Activated CD4-positive, alpha-beta T cell treated with anti-CD3 and anti-CD28 coated beads, Interleukin-2, amount 10 ng/mL, durations not matched to agents 7 days and 5 days (primary cell): ENCODE measurements at places on chromosomes 4 and X. TPM values are rescaled to one million over a fixed set of nuclear protein-coding genes. Genes with fewer than 3 reads are reported as not detected.

The FGFBP2 gene
- 6.3 TPM for total RNA-seq

The GPC4 gene
- not detected for total RNA-seq

The HSFX4 gene
- not detected for total RNA-seq

The RBMXL3 gene
- not detected for total RNA-seq

The ZAR1 gene
- total RNA-seq: not detected

The GYPA gene
- total RNA-seq: not detected

The CLDN34 gene
- not detected for total RNA-seq

The AP1AR gene
- total RNA-seq: 10.0 TPM

The NFXL1 gene
- total RNA-seq: 9.0 TPM

DNA sequence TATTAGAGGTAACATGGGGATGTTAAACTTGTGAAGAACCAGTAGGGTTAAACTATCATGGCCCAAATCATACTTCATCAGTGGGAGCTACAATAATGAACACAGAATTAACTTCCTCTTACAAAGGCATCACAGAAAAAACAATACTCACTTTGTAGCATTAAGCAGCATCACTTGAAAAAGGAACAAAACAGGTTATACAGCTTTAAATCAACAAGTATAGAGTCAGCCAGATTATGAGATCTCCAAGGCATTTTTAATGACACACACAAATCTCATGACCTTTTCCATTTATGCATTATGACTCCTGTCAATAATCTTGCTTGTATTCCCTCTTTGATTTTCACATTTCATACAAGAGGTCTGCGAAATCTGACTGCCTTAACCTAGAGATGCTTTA, 18.3 kb downstream of the FBXL5 start:
- H3K27ac ChIP-seq: no peak overlapping the region
- H3K27me3 ChIP-seq: no peaks in the 10 kb centered on the region
- no peak for DNase-seq
- peaks cover 53% of the 10 kb centered on the region for H3K36me3 ChIP-seq

DNA sequence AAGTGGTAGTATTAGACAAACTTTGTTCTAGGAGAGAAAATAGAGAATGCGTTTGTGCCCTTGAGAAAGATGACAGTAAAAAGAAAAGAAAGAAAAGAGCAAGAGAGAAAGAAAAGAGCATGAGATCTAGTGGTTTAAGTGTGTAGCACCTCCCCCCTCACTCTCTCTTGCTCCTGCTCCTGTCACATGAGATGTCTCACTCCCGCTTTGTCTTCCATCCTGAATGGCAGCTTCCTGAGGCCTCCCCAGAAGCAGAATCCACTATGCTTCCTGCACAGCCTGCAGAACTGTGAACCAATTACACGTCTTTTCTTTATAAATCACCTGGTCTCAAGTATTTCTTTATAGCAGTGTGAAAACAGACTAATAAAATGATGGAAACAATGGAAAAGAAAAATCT, 499.6 kb downstream of the ACTRT1 start:
- no peaks in the 10 kb centered on the region for H3K4me1 ChIP-seq
- DNase-seq: no peak
- H3K36me3 ChIP-seq: no peaks in the 10 kb centered on the region
- H3K4me3 ChIP-seq: no peak overlapping the region
- no peaks in the 10 kb centered on the region for H3K27me3 ChIP-seq

GRCh38 chr4:69760455-69760854, at the start of gene SULT1B1:
TSS of gene SULT1B1 (minus strand) at chr4:69760620. CDS start at chr4:69755217, 5,403 bp downstream.
- H3K4me1 ChIP-seq: peaks cover 49% of the 10 kb centered on the region

GRCh38 chr4:171594293-171594692, 218.9 kb upstream of the GALNTL6 start:
- no peak overlapping the region for H3K27ac ChIP-seq
- no peak for DNase-seq
- no peaks in the 10 kb centered on the region for H3K36me3 ChIP-seq

DNA sequence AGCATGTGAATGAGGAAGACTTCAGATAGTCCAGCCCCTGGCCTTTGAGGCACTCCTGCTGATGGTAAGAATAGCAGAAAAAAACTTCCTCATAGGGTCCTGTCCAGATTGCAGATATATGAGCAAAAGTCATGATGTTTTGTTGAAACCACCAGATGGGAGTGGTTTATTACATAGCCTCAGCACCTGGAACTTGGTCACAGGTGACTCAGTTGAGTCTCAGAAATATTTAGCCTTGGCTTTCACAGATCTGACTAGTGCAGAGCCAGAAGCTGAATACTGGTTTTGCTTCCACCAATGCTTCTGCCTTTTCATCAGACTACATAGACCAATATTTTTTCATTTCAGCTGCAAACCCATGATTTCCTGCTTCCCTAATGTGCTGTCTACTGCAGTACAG, 994.9 kb upstream of the SLIT2 start:
- no peaks in the 10 kb centered on the region for H3K36me3 ChIP-seq
- no peaks in the 10 kb centered on the region for H3K27me3 ChIP-seq
- H3K27ac ChIP-seq: no peak overlapping the region

- H3K4me1 ChIP-seq: no peaks in the 10 kb centered on the region
- no peak overlapping the region for H3K4me3 ChIP-seq
- H3K27me3 ChIP-seq: no peaks in the 10 kb centered on the region
- DNase-seq: no peak
These were observed 17.9 kb upstream of the NSG1 start for GRCh38 chr4:4368809-4369580.

GRCh38 chrX:41703574-41704029, 14.8 kb downstream of the GPR34 start:
- H3K4me1 ChIP-seq: peaks cover 30% of the 10 kb centered on the region
- DNase-seq: no peak
- no peak overlapping the region for H3K4me3 ChIP-seq
- H3K36me3 ChIP-seq: peaks cover 3% of the 10 kb centered on the region
- no peaks in the 10 kb centered on the region for H3K27me3 ChIP-seq

DNA sequence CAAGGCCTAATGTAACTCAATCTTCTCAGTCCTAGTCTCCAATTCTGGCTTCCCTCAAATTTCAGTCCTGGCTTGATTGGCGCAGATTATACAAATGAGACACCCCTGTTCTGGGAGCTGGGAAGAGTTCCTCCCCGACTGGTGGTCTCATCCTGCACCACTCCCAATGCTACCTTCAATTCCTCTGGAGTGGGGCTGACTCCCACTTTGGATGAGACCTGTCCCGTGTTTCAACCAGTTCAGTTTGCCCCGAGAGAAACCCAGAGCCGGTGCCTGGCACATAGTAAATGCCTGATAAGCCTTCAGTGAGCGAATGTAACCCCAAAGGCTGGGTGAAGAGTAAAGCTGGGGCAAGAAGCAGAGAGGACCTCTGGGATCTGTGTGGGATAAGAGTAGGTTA, 4.0 kb upstream of the SYP start:
- H3K27ac ChIP-seq: no peak overlapping the region
- H3K27me3 ChIP-seq: no peaks in the 10 kb centered on the region
- H3K36me3 ChIP-seq: no peaks in the 10 kb centered on the region
- H3K4me1 ChIP-seq: peaks cover 5% of the 10 kb centered on the region
- DNase-seq: no peak
- no peak overlapping the region for H3K4me3 ChIP-seq

- H3K27ac ChIP-seq: no peak overlapping the region
- H3K27me3 ChIP-seq: no peaks in the 10 kb centered on the region
- no peaks in the 10 kb centered on the region for H3K4me1 ChIP-seq
- no peaks in the 10 kb centered on the region for H3K36me3 ChIP-seq
- DNase-seq: no peak
These were observed 313.1 kb downstream of the STK32B start for GRCh38 chr4:5364406-5364805.

DNA sequence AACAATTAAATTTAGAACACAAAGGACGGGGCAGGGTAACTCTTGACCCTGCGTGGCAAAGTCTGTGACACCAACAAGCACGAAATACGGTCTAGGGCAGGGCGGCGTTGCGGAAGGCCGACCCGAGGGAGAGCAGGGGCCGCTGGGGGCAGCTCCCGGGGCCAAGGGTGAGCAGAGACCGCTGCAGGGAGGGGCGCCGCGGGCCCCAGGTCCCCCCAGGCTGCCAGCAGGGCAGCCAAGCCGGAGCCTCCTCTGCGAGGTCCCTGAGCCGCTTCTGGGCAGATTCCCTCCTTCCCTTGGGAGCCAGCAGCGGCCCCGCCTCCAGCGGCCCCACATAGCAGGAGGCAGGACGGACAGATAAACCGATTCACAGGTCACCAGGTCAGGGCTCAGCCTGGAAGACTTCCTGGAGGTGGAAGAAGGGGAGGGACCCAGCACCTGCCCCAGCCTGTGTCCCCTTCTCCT, 90.2 kb downstream of the FAM53A start:
- peaks cover 15% of the 10 kb centered on the region for H3K27me3 ChIP-seq
- DNase-seq: no peak
- H3K27ac ChIP-seq: no peak overlapping the region
- H3K36me3 ChIP-seq: peaks cover 4% of the 10 kb centered on the region

GRCh38 chr4:38136604-38137003, 176.4 kb downstream of the PTTG2 start:
- no peaks in the 10 kb centered on the region for H3K27me3 ChIP-seq
- H3K36me3 ChIP-seq: peaks cover 80% of the 10 kb centered on the region
- H3K4me3 ChIP-seq: no peak overlapping the region
- no peak overlapping the region for H3K27ac ChIP-seq
- H3K4me1 ChIP-seq: peaks cover 54% of the 10 kb centered on the region

GRCh38 chr4:14221176-14221575, 593.7 kb upstream of the BOD1L1 start:
- no peak for DNase-seq
- H3K27ac ChIP-seq: no peak overlapping the region
- no peaks in the 10 kb centered on the region for H3K36me3 ChIP-seq
- H3K27me3 ChIP-seq: no peaks in the 10 kb centered on the region
- H3K4me1 ChIP-seq: no peaks in the 10 kb centered on the region

GRCh38 chr4:31021008-31021407, 300.8 kb downstream of the PCDH7 start:
- no peaks in the 10 kb centered on the region for H3K36me3 ChIP-seq
- H3K27ac ChIP-seq: no peak overlapping the region
- no peak for DNase-seq
- H3K4me1 ChIP-seq: no peaks in the 10 kb centered on the region

DNA sequence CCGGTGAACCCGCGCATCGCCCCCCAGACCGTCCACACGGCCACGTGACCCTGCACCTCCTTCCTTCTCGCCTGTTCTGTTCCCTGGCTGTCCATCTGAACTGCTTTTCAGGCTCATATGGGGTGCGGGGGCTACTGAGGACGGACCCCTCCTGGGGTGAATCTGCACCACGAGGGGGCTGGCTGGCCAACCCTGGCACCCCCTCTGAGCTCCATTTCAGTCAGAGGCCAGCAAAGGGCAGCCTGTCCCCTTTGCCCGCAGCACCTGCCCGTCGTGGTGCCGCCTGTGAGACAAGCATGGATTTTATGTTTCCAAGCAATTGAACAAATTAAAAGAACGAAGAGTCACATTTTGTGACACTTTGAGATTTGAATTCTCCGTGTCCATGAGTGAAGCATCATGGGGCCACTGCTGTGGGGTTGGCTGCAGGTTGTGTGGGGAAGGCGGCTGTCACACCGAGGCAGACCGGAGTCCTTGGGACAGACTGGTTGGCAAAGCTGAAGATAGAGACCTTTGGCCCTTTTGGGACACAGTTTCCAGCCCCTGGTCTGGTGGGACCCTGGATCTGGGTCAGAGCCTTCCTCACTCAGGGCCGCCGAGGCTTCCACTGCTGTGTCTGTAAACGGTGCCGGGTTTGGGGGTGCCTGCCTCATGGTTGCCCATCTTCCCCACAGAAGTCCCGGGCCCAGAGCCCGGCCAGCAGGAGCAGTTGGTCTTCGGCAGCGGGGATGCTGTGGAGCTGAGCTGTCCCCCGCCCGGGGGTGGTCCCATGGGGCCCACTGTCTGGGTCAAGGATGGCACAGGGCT, 5.7 kb downstream of the FGFR3 start:
- H3K4me1 ChIP-seq: no peaks in the 10 kb centered on the region
- no peaks in the 10 kb centered on the region for H3K36me3 ChIP-seq
- no peak for DNase-seq
- peaks cover 12% of the 10 kb centered on the region for H3K27me3 ChIP-seq

- no peak overlapping the region for H3K27ac ChIP-seq
- DNase-seq: no peak
- H3K27me3 ChIP-seq: no peaks in the 10 kb centered on the region
- no peaks in the 10 kb centered on the region for H3K36me3 ChIP-seq
- H3K4me3 ChIP-seq: no peak overlapping the region
These were observed 37.9 kb downstream of the LDB2 start for GRCh38 chr4:16860516-16860915.

- H3K4me1 ChIP-seq: peaks cover 69% of the 10 kb centered on the region
- peak overlapping the region; percentile 75 for H3K4me3 ChIP-seq
- no peak for DNase-seq
- peak overlapping the region; percentile 92 for H3K27ac ChIP-seq
- no peaks in the 10 kb centered on the region for H3K27me3 ChIP-seq
These were observed 620 bp downstream of the IL9R start for GRCh38 chrX:155998116-155998515.

DNA sequence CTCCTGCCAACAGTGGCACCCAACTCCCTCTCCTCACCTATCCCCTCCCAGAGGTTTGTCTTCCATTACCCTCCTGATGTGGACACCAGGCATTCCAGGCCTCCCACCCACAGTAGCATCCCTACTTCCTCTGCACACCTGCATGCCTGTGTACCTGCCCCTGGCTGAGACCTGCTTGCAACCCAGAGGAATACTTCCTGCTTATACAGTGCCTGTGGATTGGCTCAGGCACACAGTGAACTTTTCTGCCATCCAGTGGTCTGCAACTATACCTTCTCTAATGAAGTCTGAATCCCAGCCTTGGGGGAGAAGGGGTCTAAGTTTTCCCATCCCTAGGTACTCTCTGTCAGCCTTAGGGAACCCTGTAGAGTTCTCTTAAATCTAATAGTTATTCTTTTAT, 169.9 kb downstream of the IQCM start:
- H3K27ac ChIP-seq: no peak overlapping the region
- no peak for DNase-seq
- no peak overlapping the region for H3K4me3 ChIP-seq
- no peaks in the 10 kb centered on the region for H3K27me3 ChIP-seq
- no peaks in the 10 kb centered on the region for H3K4me1 ChIP-seq
- no peaks in the 10 kb centered on the region for H3K36me3 ChIP-seq

DNA sequence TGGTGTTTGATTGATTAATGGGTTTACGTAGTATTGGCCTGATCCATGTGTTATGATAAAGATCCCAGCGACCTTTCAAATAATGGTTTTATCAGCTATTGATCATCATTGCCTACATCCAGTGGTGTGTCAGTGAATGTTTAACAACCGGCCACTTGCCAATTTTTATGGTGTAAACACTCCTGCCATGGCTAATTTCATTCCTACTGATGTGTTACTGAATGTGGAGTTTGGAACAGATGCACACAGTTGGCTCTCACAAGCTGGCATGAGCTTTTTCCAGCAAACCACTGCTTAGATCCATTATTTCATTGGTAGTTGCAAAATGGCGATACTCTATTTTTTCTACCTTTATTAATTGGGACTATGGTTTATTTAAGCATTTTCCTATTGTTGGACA, 139.9 kb downstream of the REPS2 start:
- no peak for DNase-seq
- no peak overlapping the region for H3K4me3 ChIP-seq
- H3K4me1 ChIP-seq: no peaks in the 10 kb centered on the region
- peaks cover 2% of the 10 kb centered on the region for H3K27me3 ChIP-seq
- no peaks in the 10 kb centered on the region for H3K36me3 ChIP-seq
- no peak overlapping the region for H3K27ac ChIP-seq

GRCh38 chr4:77006753-77007353, 57.3 kb downstream of the SEPTIN11 start:
- H3K27me3 ChIP-seq: peaks cover 15% of the 10 kb centered on the region
- peaks cover 11% of the 10 kb centered on the region for H3K36me3 ChIP-seq
- peak overlapping the region; percentile 69 for H3K27ac ChIP-seq
- DNase-seq: no peak
